Activated naive CD8-positive, alpha-beta T cell treated with anti-CD3 and anti-CD28 coated beads, Interleukin-2, amount 10 ng/mL, durations not matched to agents 7 days and 5 days (primary cell): ENCODE measurements at places on chromosomes 6 and 20. TPM values are rescaled to one million over a fixed set of nuclear protein-coding genes. Genes with fewer than 3 reads are reported as not detected.
A peak's percentile ranks its signal among the peaks of the same experiment; 100 is the strongest.

- H3K4me1 ChIP-seq = no peaks in the 10 kb centered on the region
- no peaks in the 10 kb centered on the region for H3K36me3 ChIP-seq
- DNase-seq = no peak
- no peak overlapping the region for H3K27ac ChIP-seq
Measured at GRCh38 chr6:166633732-166634535, 6.9 kb upstream of the RPS6KA2 start.

DNA sequence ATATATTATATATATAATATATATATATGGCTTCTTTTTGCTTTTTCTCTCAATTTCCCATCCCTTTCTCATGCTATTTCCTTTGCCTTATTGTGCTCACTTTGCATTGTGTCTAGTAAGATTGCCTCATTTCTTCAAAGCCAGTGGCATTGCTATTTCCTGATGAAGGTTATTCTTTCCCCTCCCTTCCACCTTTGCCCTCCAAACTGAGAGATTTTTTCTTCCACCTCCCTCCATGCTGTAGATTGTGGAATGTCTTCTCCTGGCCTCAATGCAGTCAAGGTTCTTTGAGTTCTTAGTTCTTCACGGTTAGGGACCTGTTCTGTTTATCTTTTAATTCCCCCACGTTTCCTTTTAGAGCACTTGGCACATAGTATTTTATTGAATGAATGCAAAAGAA is 17.2 kb downstream of the SH3BGRL2 start:
- no peak for DNase-seq
- no peak overlapping the region for H3K27ac ChIP-seq
- no peak overlapping the region for H3K4me3 ChIP-seq
- peaks cover 9% of the 10 kb centered on the region for H3K4me1 ChIP-seq
- no peaks in the 10 kb centered on the region for H3K36me3 ChIP-seq
- peaks cover 2% of the 10 kb centered on the region for H3K27me3 ChIP-seq

GRCh38 chr6:3884007-3884745 is 35.0 kb downstream of the FAM50B start:
- no peaks in the 10 kb centered on the region for H3K4me1 ChIP-seq
- DNase-seq = no peak
- peaks cover 3% of the 10 kb centered on the region for H3K27me3 ChIP-seq
- no peaks in the 10 kb centered on the region for H3K36me3 ChIP-seq
- H3K4me3 ChIP-seq = no peak overlapping the region

DNA sequence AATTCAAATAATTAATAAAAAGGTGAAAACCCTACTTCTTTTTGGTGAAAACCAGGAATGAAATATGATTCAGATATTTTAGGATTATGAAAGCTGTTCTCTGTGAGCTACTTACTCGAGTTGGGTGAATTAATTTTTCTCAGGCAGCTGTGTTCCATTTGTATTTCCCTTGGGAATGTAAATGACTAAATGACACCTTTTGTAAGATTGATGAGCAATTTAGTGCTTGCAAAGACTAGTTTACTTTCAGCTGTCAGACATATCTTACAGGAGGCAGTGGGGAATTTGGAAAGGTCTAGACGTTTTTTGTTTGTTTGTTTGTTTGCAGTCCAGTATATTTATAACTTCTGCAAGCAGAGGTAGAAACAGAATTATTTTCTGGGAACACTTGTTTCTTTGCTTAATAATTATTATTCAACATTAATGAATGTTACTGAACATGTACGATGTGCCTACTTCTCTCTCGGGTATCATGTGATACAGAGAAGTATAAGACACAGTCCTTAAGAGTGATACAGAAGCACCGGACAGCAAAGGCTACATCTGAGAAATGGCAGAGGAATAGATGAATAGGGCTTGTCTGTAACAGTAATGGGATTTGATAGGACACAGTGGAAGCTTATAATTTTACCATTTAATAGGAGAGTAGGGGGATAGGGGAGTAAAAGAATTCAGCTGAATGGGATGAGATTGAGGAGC is 91.3 kb downstream of the AKAP7 start:
- peaks cover 6% of the 10 kb centered on the region for H3K4me1 ChIP-seq
- no peak for DNase-seq
- peaks cover 32% of the 10 kb centered on the region for H3K36me3 ChIP-seq
- H3K27ac ChIP-seq = no peak overlapping the region

DNA sequence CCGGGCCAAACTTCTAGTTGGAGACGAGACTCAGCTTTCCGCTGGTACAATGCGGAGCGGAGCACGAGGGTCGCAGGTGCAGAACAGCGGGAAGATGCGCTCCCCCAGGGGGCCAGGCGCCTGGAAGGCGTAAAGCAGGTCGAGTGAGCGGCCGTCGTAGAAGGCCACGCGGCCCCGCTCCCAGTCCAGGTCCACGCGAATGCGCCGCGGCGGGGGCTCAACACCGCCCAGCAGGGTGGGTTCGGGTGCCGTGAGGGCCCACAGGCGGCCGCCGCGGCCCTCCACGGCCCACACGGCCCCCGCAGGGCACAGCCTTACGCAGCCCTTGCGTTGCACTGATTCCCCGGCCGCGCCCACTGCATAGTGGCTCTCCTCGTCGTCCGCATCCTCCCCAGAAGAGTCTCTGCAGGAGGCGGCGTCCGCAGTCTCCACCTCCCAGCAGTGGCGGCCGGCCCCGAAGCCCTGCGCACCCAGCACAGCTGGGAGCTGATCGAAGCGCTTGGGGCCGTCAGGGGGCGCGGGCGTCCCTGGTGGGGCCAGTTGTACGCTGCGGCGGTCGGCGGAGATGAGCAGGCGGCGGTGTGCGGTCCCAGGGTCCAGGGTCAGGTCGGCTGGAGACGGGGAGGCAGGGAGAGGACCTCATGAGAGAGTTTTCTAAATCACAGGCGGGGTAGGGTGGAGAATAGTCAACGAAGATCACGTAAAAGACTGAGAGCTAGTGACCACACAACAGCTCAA is 4.3 kb downstream of the PPP1R11 start:
- peaks cover 34% of the 10 kb centered on the region for H3K4me1 ChIP-seq
- peaks cover 53% of the 10 kb centered on the region for H3K27me3 ChIP-seq
- H3K36me3 ChIP-seq = peaks cover 25% of the 10 kb centered on the region

DNA sequence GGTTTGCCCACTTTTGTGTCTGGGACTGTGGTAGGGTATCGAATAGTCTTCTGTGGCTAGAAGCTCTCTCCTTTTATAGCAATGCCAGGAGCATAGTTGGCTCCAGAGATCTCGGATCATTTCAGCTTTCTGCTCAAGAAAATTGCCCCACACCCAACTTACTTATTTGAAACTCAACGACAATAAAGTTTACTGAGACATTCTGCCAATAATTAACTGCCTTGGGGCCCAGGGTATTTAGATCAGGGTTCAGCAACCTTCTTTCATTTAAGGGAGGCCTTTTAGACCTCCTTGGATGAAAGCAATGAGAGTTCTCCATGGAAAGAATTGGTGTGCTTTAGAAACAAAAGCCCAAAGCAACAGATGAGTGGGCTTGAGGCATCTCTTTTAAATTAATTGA is 53.8 kb upstream of the GMPR start:
- H3K27me3 ChIP-seq = peaks cover 13% of the 10 kb centered on the region
- H3K4me3 ChIP-seq = no peak overlapping the region
- H3K4me1 ChIP-seq = peaks cover 20% of the 10 kb centered on the region
- H3K27ac ChIP-seq = no peak overlapping the region
- no peak for DNase-seq

GRCh38 chr6:42970871-42971612 is 7.9 kb downstream of the PEX6 start:
- H3K4me1 ChIP-seq = peaks cover 4% of the 10 kb centered on the region
- no peak overlapping the region for H3K27ac ChIP-seq
- H3K36me3 ChIP-seq = peaks cover 8% of the 10 kb centered on the region
- no peaks in the 10 kb centered on the region for H3K27me3 ChIP-seq
- no peak for DNase-seq

DNA sequence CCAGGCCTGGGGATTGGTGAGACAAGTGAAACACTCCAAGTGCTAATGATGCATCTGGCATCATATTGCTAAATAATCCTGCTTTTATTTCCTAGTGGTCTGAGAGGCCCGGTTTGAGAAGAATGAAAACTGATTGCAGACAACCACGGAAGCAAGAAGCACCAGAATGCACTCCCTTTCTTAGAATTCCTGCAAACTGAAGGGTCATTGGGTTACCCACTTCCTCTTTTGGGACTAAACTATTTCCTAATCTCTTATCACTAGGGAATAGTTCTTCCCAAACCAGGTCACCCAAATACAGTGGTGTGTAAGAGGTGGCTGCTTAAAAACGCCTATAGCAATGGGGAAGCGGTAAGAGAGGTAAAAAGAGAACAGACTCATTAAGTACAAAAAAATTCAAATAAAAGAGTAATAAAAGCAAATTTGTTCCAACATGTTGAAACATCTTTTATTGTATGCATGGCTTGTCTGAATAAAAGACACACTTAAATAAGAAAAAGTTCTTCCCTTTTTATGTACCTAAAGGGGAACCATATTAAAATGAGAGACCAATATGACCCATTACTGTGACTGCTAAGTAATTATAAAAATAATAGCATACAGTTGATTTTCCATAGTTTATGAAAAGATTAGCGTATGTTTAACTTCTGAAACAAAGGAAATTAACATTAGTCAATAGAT is 125.8 kb downstream of the MYB start:
- H3K27me3 ChIP-seq = no peaks in the 10 kb centered on the region
- H3K27ac ChIP-seq = no peak overlapping the region
- no peak overlapping the region for H3K4me3 ChIP-seq
- H3K4me1 ChIP-seq = no peaks in the 10 kb centered on the region
- H3K36me3 ChIP-seq = peaks cover 17% of the 10 kb centered on the region

SYNDIG1 gene
- not detected for total RNA-seq

MYB gene
- total RNA-seq = 8.4 TPM

ZNF335 gene
- total RNA-seq = 43.3 TPM

- DNase-seq = no peak
- no peaks in the 10 kb centered on the region for H3K27me3 ChIP-seq
- no peak overlapping the region for H3K27ac ChIP-seq
- no peaks in the 10 kb centered on the region for H3K36me3 ChIP-seq
Measured at GRCh38 chr6:19860235-19860877, 23.2 kb downstream of the ID4 start.

DNA sequence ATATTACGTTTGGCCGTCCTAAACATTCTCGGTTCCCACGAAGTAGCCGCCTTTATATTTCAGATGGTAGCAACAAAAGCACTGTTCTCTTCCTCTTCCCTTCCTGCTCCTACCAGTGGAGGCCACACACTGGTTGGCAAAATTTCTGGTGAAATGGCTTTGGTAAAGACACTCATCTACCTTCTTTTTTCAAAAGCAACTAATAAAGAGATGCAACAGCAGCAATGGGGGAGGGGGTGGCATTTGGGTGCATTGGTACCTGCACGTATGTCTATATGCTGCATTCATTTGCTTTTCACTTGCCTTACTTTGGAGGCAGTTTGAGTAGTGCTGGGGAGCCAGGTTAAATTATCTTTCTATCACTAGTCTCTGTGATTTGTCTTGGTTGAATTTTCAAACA is 6.0 kb downstream of the POU3F2 start:
- H3K27me3 ChIP-seq = peaks cover 87% of the 10 kb centered on the region
- H3K4me3 ChIP-seq = no peak overlapping the region

- peaks cover 1% of the 10 kb centered on the region for H3K27me3 ChIP-seq
- no peaks in the 10 kb centered on the region for H3K36me3 ChIP-seq
- peaks cover 2% of the 10 kb centered on the region for H3K4me1 ChIP-seq
Measured at GRCh38 chr6:149450679-149451375, 34.0 kb downstream of the ZC3H12D start.

NCOA6 gene
- 32.6 TPM for total RNA-seq

DNA sequence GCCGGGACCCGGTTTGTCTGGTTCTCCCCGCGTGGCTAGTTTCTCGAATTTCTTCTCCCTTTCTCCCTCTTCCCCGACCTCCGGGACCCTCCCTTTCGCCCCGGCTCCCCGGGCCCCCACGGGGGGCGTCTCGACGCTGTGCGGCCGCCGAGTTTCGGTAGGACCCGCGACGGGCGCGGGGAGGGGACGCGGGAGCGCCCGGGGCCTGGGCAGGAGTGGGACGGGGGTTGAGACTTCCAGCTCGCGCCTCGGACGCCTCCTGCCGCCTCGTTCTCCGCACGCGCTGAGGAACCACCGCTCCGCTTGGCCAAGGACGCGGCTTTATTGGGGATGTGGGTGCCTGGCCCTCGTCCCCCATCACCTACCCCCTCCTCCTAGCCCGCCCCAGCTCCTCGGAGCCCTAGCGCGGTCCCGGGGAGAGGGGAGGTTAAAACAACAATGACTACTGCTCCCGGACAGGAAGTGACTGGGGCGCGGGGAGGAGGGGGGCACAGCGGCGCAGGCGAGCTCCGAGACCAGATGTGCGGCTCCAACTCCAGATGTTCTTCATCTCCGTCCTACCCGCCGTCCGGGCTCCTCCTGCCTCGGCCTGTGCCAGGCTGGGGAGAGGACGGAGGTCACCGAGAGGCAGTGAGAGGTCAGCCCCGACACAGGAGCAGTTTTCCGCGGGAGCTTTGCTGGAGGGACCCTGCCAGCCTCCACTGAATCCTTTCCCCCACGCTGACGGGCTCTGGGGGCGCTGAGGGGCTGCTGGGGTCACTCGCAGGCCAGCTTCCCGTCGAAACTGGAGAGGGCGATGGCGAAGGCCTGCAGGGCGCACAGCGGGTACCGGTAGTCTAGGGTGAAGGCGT is 917 bp upstream of the TEAD3 start:
- peaks cover 10% of the 10 kb centered on the region for H3K4me1 ChIP-seq
- peak overlapping the region; percentile 56 for H3K27ac ChIP-seq

OR2B6 gene
- not detected for total RNA-seq

GRCh38 chr6:95417856-95418255 is 159.5 kb upstream of the MANEA start:
- no peaks in the 10 kb centered on the region for H3K4me1 ChIP-seq
- no peak overlapping the region for H3K4me3 ChIP-seq
- H3K27ac ChIP-seq = no peak overlapping the region
- no peaks in the 10 kb centered on the region for H3K27me3 ChIP-seq
- no peaks in the 10 kb centered on the region for H3K36me3 ChIP-seq

IFT52 gene
- total RNA-seq = 17.4 TPM

GRCh38 chr6:72832271-72832670 is 210.4 kb downstream of the KCNQ5 start:
- no peaks in the 10 kb centered on the region for H3K27me3 ChIP-seq
- peaks cover 9% of the 10 kb centered on the region for H3K36me3 ChIP-seq
- DNase-seq = no peak
- H3K27ac ChIP-seq = no peak overlapping the region
- no peak overlapping the region for H3K4me3 ChIP-seq

OTOR gene
- total RNA-seq = not detected

DNA sequence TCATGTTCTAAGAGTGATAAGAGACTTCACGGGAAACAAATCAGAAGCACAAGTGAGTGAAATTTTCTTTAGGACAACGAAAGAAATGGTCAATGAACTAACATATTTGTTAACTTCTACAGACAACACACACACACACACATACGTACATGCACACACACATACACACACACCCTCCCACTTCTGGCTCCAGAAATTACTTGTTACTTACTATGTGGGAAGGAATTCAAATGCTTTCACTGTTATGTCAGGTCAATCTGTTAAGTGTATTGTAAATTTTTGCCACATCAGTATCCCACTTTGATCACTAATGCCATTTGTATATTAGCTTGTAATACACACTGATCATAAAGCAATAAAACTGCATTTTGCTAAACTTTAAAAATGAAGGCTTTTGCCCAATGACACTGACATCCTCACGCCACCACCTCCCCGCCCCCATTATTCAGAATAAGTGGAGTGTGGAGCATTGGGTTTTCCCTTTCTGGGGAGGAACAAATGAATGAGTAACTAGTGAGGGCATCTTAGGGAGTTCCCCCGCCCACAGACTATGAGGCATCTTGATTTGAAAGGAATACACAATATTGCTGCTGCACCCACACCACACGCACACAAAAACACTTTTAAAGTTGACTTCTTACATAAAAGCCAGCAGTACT is 76.2 kb downstream of the ATXN1 start:
- H3K27me3 ChIP-seq = no peaks in the 10 kb centered on the region
- peaks cover 21% of the 10 kb centered on the region for H3K36me3 ChIP-seq
- peaks cover 35% of the 10 kb centered on the region for H3K4me1 ChIP-seq
- no peak for DNase-seq
- no peak overlapping the region for H3K4me3 ChIP-seq

SLPI gene
- not detected for total RNA-seq

- no peak overlapping the region for H3K4me3 ChIP-seq
- no peaks in the 10 kb centered on the region for H3K27me3 ChIP-seq
- peaks cover 27% of the 10 kb centered on the region for H3K4me1 ChIP-seq
Measured at GRCh38 chr20:50142812-50143211, 10.7 kb downstream of the PEDS1 start.
